ENCODE measurements at places on chromosomes 5 and 9.

DNA sequence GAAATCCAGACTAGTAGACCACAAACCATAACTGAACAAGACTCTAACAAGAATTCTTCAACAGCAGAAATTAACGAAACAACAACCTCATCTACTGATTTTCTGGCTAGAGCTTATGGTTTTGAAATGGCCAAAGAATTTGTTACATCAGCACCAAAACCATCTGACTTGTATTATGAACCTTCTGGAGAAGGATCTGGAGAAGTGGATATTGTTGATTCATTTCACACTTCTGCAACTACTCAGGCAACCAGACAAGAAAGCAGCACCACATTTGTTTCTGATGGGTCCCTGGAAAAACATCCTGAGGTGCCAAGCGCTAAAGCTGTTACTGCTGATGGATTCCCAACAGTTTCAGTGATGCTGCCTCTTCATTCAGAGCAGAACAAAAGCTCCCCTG, 68.6 kb downstream of the VCAN start:
- DNase-seq: no peak

- no peak for DNase-seq
Measured at GRCh38 chr5:136906545-136906944, 541.2 kb upstream of the TRPC7 start.

GRCh38 chr9:37531699-37532098, 44.5 kb downstream of the FBXO10 start:
- DNase-seq: no peak

DNA sequence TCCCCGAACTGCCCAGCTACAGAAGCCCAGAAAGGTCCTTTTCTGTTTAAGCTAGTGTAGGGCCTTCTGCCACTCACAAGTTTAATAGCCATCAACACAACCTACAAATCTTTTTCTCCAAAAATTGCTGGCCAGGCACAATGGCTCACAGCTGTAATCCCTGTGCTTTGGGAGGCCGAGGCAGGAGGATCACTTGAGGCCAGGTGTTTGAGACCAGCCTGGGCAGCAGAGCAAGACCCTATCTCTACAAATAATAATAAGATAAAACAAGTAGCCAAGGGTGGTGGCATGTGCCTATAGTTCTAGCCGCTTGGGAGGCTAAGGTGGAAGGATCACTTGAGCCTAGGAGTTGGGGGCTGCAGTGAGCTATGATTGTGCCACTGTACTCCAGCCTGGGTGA, 176.4 kb downstream of the HSD17B3 start:
- DNase-seq: no peak

DNA sequence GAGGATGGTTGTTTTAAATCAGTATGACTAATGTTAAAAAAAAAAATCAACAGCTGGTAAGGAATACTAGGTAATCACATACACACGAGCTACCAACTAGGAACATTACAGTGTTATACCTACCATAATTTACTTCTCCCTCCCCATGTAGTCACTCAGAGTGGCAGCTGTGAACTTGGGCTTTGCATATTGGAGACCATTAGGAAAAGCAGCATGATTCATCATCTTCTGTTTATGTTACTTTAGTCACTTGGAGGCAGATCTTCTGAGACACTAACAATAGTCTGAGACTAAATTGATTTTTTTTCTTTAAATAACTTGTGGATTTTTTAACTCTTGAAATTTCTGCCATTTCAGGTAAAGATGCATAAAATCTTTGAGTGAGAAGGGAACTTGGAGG, 141.5 kb upstream of the NR4A3 start:
- DNase-seq: no peak

GRCh38 chr9:77224746-77225312, 47.5 kb downstream of the VPS13A start:
- DNase-seq: no peak

GRCh38 chr5:120564013-120564412, 99.9 kb downstream of the PRR16 start:
- no peak for DNase-seq

- DNase-seq: no peak
Measured at GRCh38 chr9:96071815-96072124, 196.3 kb downstream of the ERCC6L2 start.

DNA sequence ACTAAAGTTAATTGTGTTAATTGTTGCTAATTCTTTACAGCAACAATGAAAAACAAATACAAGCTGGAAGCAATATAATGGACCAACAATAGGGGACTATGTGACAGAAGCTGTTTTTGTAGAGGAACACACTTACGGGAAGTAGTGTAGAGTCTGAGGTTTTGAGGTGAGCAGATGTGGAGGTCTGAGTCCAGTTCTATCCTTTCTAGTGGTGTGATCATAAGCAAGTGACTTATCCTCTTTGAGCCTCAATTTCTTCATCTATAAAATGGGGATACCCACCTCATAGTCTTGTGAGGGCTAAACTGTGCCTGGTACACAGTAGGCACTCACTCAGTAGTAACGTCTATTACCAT, 28.3 kb downstream of the ALG2 start:
- no peak for DNase-seq

- DNase-seq: no peak
Measured at GRCh38 chr5:36202521-36202961, 39.2 kb downstream of the NADK2 start.

DNA sequence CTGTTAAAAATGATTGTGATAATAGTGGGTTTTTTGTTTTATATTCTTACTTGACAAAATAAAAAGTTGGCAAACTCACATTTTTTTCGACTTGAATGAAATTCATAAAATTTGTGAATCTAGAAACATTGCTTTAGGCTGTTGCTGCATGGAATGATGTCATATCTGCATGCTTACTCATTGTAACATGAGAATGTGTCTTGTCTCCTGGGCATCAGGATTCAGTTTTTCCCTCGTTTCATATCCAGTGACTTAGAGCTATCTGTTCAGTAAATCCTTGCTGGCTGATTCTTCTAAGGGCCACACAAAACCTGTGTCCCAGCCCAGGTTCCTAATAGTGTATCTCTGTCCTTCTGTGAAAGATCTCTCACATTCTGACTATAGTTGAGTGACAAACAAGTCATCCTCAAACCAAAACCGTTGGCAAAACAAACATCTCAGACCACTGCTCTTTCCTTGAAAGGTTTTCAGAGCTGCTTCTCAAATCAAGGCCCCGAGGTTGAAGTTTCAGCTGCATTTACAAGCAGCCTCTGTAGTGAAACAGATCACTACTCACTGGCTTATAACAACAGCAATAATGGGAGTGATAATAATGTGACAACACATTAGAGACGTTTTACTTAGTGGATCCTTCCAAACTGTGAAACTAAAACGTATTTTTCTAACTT, 95.0 kb downstream of the NPR3 start:
- no peak for DNase-seq

DNA sequence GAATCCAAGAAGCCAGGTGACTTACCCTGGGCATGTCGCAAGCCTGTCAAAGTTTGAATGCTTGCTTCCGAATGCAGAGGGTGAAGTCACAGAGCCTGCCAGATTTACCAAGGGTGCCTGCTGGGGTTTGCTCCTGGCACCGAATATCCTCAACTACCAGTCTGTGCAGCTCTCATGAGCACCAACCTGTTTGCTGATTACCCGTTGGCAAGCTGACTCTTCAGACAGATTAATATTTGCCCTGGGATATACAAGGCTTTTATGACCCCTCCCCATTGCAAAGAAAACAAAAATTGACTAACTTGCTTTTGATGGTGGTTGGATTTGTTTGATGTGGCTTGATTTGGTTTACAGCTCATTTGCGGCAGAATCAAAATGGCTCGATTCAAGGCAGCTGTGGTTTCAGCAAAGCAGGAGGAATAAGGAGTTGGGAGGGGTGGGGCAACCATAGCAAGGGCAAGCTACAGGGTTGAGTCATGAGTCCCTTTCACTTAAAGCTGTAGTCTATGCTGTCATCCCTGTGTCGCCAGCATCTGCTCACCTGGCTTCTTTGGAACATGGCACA, 82.3 kb upstream of the AGXT2 start:
- DNase-seq: peak; percentile 20

- no peak for DNase-seq
Measured at GRCh38 chr5:80837679-80838078, 122.5 kb upstream of the RASGRF2 start.

DNA sequence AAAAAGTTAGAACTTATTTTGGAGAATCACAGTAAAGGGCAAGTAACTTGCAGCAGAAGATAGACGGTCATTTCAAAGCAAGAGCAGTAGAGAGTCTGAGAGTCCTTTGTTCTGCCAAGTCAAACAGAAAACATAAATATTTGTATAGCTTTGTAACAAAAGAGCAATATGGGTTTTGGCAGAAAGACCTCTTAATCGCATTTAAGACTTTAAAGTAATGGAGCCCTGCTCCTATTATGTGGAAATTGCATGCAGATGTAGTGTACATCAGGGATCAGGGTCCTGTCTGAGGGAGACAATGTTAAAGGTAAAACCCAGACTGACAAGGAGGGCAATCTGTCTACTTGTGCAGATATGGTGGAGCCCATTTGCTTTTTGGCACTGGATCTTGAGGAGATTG, 87.2 kb downstream of the PGM5 start:
- no peak for DNase-seq

DNA sequence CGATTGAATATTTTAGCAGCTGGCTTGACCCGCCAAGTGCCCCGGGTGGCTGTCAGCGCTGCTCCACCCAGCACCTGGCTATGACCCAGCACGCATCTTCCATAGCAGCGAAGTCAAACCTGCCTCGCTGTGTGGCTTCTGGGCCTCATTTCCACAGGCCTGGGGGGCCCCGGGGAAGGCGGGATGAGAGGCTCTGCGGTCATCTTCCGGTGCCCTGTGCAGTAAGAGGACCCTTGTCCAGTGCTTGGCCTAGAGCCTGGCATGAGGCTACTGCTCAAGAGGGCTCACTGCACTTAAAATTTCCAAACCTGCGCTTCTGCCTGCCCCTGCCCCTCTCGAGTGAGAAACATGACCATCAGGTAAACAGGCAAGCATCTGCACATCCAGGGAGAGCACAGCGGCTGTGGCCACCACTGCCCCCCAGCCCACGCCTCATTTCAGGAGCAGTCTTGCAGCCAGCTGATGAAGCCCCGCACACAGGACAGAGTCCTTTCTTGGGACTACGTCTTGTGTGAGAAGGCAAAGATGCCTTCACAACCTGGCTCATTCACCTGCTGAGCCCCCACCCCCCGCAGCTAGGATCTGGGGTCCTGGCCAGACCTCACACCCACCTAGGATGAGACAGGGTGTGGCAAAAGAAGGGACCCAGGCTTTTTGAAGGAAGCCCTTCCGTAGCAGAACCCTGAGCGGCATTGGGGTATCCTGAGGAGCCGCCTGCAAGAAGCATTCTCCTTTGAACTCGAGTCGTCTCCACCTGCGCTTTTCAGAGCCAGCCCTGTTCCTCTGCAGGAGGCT, 69.5 kb upstream of the UNC5A start:
- DNase-seq: no peak

- DNase-seq: no peak
Measured at GRCh38 chr5:112933651-112934365, 11.8 kb upstream of the REEP5 start.

- no peak for DNase-seq
Measured at GRCh38 chr5:113336975-113337374, 97.8 kb downstream of the TSSK1B start.

- no peak for DNase-seq
Measured at GRCh38 chr5:87313216-87313615, 45.5 kb downstream of the RASA1 start.

DNA sequence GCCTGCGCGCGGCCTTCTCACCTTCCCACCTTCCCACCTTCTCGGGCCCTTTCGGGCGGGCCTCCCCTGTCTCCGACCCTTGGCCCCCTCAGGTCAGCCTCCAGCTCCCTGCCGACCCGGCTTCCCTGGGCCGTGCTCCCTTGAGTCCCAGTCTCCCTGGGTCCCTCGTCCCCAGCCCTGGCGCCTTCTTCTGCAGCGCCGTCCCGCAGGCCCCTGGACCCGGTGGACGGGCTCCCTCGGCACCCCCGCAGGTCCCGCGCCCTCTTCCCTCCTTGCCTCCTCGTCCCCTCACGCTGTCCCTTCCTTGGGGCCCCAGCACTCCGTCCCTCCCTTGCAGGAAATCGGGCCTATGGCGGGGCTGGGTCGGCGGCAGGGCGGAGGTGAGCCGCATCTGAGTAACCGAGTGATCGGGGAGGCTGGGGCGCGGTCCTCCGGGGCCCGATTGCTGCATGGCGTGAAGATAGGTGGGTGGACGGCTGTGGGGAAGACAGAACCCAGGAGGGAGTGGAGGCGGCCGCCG, 7.6 kb downstream of the ARPC5L start:
- DNase-seq: peak; percentile 26

DNA sequence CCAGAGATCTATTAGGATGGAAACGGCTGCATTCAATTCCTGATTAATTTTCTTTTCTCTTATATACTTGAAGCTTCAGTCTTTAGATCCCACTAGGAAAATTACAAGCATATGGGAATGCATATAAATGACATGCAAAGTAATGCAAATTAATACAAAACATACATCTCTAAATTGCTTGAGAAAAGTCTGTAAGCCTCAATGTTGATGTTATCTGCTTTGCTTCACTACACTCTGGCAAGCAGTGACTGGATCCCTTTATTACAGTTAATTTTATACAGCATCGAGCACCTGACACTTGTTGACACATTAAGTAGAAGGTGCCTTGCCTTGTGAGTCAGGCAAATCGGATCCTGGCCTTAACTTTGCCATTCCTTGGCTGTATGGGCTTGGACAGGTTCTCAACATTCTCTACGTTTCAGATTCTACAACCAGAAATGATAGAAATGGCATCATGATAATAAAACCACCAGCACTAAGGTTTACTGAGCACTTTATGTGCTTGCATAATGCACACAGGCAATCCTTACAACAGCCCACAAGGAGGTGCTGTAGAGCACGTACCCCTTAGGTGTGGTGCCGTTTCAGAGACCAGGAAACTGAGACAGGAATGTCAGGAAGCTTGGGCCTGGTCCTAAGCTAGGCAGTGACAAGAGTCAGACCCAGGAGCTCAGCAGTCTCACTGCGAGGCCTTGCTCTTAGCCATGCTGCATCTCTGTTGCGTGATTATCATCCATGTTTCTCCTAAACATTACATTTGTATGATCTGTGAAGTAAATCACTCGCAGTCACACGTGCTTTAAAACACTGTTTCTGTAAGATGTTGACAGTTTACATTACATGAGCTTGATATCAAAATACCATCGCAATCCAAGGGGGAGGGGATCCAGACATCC, 2.7 kb downstream of the GCNT4 start:
- DNase-seq: peak; percentile 39

GRCh38 chr5:122237906-122238305, 74.1 kb upstream of the SNCAIP start:
- DNase-seq: no peak
